Smooth muscle cell of the coronary artery (primary cell): ENCODE measurements at places on chromosomes 3 and 15. TPM values are rescaled to one million over a fixed set of nuclear protein-coding genes. Genes with fewer than 3 reads are reported as not detected.

CNTN4 gene
- 0.12 TPM in 1 of 2 replicates, not detected in the other for total RNA-seq

GABRG3 gene
- not detected in 2 replicates for total RNA-seq

EPHB1 gene
- total RNA-seq = 0.45 and 0.59 TPM in 2 replicates

TMEM40 gene
- total RNA-seq = not detected in 2 replicates

B4GALT4 gene
- total RNA-seq = 28.0 and 55.3 TPM in 2 replicates

RTP3 gene
- not detected in 2 replicates for total RNA-seq

LMCD1 gene
- 24.9 and 202 TPM in 2 replicates for total RNA-seq

SLC28A1 gene
- total RNA-seq = not detected in 2 replicates
